ENCODE measurements at places on chromosomes 1 and 21.

DNA sequence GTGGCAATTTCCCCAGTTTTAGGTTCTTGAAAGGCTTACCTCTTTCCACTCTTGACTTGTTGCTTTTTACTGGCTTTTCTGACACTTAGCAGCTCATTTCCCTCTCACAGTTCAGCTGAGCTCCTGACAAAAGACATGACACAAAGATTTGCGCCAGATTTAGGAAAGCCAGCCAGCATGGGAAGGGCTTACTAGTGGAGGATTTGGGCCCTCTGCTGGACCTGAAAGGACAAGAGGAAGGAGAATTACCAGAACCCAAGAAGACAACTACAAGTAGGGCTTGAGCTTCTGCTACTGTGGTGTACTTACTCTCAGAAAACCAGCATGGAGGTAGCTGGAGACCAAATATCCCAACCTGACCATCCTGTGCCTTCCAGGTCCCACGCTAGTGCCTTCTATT is 784.5 kb downstream of the BRINP3 start:
- no peak for DNase-seq

- peak; percentile 31 for DNase-seq
Observed at GRCh38 chr1:22916471-22916820, 56.2 kb downstream of the LACTBL1 start.

DNA sequence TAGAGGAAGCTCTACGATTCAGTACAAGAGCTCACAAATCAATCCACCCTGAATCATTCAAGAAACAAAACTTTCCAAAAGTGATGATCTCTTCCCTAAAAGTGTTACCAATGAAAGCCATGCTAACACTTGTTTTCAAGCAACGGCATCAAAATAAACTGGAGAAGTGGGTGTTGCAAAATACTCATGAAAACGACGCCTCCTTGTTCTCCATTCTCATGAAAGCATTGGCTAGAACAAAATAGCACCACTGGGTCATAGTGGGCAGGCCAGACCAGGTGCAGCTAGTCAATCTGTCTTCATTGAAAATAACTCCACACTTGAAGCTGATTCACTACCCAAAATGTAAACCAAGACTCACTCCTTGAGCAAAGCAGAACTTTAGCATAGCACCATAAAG is 4.3 kb downstream of the TIAM1 start:
- DNase-seq: no peak

DNA sequence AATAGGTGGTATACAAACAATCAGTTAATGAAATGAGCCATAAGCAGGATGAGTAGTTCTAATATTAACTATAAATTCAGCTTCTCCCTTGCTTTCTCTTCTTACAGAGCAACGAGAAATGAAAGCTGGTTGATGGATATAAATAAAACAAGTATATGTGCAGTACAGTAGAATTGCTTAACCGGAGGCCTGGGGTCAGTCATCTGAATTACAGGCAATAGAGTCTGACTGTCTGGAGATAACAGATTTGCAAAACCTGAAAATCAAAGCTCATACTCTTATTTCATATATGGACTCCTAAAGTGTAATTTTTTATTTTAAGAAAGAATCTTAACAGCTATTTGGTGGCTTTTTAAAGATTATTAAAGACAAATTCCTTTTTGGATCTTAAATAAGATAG is 43.1 kb upstream of the SGIP1 start:
- DNase-seq: peak; percentile 71

DNA sequence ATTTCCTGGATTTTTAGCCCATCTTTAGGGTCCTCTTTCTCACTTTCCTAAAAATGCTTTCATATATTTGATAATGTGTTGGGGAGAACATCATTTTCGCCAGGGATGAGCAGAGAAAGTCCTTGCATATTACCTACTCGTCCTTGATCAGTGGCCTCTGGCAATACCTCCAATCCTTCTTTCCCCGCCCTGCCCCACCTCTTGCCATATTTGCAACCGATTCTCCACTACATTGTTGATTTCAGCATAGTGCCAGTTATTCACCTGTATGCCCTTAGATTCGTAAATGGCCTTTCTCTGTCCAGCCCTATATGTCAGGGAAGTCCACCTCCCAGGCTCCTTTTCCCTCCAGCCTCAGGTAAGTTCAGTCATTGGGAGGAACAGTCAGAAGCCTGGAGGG is 13.5 kb upstream of the F3 start:
- DNase-seq: no peak

DNA sequence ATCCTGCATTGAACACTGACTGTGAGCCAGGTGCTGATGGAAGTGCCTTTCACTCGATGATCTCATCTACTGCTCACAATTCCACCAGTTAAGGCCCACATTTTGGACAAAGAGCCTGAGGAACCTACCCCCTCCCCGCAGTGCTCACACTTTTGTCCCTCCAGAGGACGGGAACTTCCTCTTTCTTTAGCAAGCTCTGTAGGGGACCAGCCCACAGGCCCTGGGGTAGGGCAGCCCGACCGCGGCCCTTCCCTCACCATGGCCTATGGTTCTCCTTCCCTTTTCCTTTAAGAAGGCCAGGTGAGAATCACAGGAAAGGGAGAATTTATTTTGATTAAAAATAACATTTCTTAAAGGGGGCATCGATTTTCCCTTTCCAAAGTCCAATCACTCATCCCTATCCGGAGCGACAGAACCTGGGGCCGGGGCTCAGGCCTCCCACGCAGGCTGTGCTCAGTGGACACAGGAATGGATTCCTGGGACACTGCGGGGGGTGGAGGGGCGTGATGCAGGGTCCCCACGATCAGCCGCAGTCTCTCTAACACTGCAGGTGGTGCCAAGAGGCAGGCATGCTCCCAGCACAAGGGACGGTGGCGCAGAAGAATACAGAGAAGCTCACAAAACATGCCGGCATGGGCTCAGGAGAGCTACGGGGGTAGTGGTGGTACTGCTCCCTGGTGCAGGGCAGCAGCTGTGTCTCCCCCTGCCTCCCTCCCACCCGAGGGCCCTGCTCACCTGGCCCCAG is 8.9 kb upstream of the KCNE1 start:
- peak; percentile 78 for DNase-seq

DNA sequence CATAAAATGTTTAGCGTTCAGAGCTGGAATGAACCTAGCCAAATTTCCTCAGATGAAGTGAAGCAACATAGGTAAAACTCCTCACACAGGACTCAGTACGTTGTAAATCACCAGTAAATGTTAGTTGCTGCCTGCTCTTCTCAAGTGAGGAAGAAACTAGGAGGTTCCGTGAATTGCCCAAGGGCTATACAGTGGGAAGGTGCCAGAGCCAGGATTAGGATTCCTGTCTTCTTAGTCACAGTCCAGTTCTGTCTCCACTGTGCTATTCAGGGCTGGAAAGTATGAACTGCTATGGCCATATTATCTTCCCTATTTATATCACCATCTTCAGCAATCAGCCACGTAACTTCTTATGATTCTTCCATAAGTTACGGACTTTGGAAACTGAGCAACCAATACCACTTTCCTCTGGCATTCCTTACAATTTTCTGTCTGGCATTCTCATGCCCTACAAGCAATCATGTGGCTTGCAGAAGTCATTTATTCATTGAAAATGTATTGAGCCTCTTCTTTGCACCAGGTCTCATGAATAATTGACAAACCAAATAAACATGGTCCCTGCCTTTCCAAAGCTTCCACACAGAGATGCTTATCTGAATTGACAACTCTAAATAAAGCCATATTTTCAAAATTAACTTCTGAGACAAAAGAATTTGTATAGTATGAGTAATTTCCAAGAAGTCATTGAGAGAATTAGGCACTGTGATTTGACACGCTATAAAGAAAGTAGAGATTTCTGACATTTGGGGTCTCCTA is 271.6 kb upstream of the SGIP1 start:
- no peak for DNase-seq

DNA sequence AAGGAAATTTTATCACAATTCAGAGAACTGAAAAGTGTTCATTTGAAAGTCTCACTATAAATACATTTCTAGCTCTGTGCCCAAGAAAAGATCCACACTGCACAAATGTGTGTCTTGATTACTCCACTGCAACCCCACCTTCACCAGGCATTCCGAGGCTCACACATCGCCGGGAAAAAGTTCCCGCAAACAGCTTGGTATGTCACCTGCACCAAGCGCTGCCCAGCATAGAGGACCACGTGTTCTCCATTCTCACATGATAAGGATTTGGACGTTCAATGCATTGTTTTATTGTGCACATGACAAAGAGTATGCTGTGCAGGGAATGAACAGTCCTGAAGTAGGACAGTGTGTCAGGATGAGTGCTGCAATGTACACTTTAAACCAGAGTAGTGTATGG is 70.1 kb downstream of the ERG start:
- DNase-seq: no peak

Data from hematopoietic multipotent progenitor cell treated with erythropoietin and hydrocortisone succinate and interleukin-3 and kit ligand, for 4 days (in vitro differentiated cells).